ENCODE measurements at places on chromosomes 12 and 14. TPM values are rescaled to one million over a fixed set of nuclear protein-coding genes. Genes with fewer than 3 reads are reported as not detected.

GRCh38 chr12:101941306-101942249, 64.2 kb downstream of the DRAM1 start:
- no peaks in the 10 kb centered on the region for H3K36me3 ChIP-seq
- peak overlapping the region; percentile 35 for H3K27ac ChIP-seq
- no peak for DNase-seq
- H3K4me3 ChIP-seq = no peak overlapping the region
- H3K27me3 ChIP-seq = no peaks in the 10 kb centered on the region

- no peaks in the 10 kb centered on the region for H3K36me3 ChIP-seq
- no peak overlapping the region for H3K27ac ChIP-seq
- H3K4me1 ChIP-seq = no peaks in the 10 kb centered on the region
- DNase-seq = no peak
- no peak overlapping the region for H3K4me3 ChIP-seq
Observed at GRCh38 chr12:81543621-81544139, 215.5 kb downstream of the PPFIA2 start.

- DNase-seq = no peak
- peaks cover 13% of the 10 kb centered on the region for H3K4me1 ChIP-seq
- no peaks in the 10 kb centered on the region for H3K36me3 ChIP-seq
- peaks cover 84% of the 10 kb centered on the region for H3K27me3 ChIP-seq
- no peak overlapping the region for H3K27ac ChIP-seq
Observed at GRCh38 chr12:113464452-113464775, 7.3 kb downstream of the LHX5 start.

DNA sequence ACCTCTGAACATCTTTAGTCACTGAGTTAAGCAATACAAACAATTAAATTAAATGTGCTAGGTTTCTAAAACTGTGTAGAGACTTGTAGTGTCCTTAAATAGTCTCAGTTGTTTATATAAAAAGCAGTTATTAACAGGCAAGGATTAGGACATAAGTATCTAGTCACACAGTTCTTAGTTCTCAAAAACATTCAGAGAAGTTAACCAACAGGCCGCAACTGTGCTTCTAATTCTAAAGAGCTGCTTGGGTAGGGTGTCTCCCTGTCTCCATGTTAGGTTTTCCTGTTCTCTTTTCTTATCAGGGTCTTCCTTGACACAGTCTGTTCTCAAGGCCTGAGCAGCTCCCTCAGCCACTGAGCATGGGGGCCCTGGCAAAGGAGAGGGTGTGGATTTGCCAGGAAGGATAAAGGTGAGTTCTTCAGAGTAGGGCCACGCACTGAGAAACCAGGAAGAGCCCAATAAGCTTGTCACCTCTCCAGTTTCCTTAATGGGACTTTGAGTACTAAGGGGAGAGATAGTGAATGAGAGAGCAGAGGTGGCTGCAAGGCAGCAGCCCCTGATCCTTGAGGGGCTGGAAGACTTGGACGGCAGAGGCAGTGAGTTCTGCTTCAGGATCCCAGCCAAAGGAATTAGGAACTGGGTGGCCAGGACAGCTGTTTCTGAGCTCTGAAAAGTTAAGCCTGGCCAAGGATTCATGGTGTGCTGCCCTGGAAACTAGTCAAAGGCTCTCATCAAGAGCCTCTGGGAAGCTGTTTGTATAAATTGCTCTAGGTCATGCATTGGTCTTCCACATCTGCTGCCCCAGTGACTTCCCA, 177.3 kb downstream of the MYRFL start:
- H3K27me3 ChIP-seq = no peaks in the 10 kb centered on the region
- H3K4me3 ChIP-seq = no peak overlapping the region
- no peaks in the 10 kb centered on the region for H3K4me1 ChIP-seq
- no peaks in the 10 kb centered on the region for H3K36me3 ChIP-seq
- DNase-seq = no peak
- H3K27ac ChIP-seq = peak overlapping the region; percentile 22

The KLC1 gene
- total RNA-seq = 253 TPM

GRCh38 chr14:30873308-30874119, 845 bp upstream of the COCH start:
- H3K27me3 ChIP-seq = no peaks in the 10 kb centered on the region
- no peak for DNase-seq
- H3K27ac ChIP-seq = no peak overlapping the region
- no peaks in the 10 kb centered on the region for H3K4me1 ChIP-seq
- no peaks in the 10 kb centered on the region for H3K36me3 ChIP-seq

- H3K27me3 ChIP-seq = no peaks in the 10 kb centered on the region
- H3K27ac ChIP-seq = no peak overlapping the region
- no peak overlapping the region for H3K4me3 ChIP-seq
- H3K4me1 ChIP-seq = no peaks in the 10 kb centered on the region
Observed at GRCh38 chr12:111764120-111764821, 2.5 kb upstream of the ALDH2 start.

The TAS2R7 gene
- total RNA-seq = not detected

- H3K4me3 ChIP-seq = no peak overlapping the region
- H3K4me1 ChIP-seq = no peaks in the 10 kb centered on the region
- DNase-seq = no peak
- H3K27ac ChIP-seq = no peak overlapping the region
- no peaks in the 10 kb centered on the region for H3K36me3 ChIP-seq
- H3K27me3 ChIP-seq = no peaks in the 10 kb centered on the region
Observed at GRCh38 chr12:109642506-109643132, 69.0 kb downstream of the MVK start.

GRCh38 chr14:104107101-104107581, 21.6 kb downstream of the ASPG start:
- no peak overlapping the region for H3K27ac ChIP-seq
- H3K4me3 ChIP-seq = no peak overlapping the region
- H3K27me3 ChIP-seq = no peaks in the 10 kb centered on the region

DNA sequence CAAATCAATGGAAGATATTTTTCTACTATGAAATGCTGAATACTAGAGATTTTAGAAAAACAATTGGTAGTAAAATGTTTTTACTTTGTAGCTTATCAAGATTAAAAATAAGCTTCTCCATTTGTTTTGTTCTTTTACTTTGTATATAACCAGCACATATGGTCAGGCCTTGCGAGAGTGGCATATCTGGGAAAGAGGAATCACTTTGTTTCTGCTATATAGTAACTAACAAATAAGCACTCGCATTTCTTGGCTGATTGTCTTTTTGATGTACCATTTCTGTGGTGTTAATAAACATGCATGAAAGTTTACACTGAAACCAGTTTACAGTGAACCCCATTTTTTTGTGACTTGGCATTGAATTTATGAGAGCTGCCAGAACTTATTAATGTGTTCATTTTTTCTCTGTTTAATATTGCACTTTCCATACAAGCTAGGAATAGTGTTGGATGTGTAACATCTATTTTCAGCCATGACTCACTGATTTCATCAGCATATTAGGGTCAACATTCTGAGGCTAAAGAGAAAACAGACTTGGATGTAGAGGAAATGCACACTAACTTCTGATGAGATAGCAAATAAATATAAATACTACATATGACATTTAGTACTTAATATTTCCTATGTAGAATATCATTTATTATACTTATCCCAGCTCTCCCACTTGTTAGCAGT, 635.5 kb downstream of the KCNH5 start:
- H3K4me1 ChIP-seq = no peaks in the 10 kb centered on the region
- H3K27ac ChIP-seq = no peak overlapping the region
- no peak overlapping the region for H3K4me3 ChIP-seq
- no peaks in the 10 kb centered on the region for H3K36me3 ChIP-seq
- H3K27me3 ChIP-seq = no peaks in the 10 kb centered on the region
- DNase-seq = no peak

DNA sequence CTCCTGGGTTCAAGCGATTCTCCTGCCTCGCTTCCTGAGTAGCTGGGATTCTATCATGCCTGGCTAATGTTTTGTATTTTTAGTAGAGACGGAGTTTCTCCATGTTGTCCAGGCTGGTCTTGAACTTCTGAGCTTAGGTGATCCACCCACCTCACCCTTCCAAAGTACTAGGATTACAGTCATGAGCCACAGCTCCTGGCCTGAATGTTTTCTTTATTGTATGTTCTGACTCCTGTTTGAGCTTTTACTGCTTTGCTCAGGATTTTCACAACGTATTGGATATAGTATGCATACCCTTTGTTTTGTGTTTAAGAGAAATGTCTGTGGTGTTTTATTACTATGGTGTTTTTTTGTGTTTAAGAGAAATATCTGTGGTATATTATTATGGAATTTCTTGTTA, 37.2 kb downstream of the ATF7IP start:
- peaks cover 4% of the 10 kb centered on the region for H3K4me1 ChIP-seq
- no peaks in the 10 kb centered on the region for H3K27me3 ChIP-seq
- no peak overlapping the region for H3K27ac ChIP-seq
- no peak overlapping the region for H3K4me3 ChIP-seq
- H3K36me3 ChIP-seq = no peaks in the 10 kb centered on the region
- DNase-seq = no peak

The NXPH4 gene
- total RNA-seq = not detected

DNA sequence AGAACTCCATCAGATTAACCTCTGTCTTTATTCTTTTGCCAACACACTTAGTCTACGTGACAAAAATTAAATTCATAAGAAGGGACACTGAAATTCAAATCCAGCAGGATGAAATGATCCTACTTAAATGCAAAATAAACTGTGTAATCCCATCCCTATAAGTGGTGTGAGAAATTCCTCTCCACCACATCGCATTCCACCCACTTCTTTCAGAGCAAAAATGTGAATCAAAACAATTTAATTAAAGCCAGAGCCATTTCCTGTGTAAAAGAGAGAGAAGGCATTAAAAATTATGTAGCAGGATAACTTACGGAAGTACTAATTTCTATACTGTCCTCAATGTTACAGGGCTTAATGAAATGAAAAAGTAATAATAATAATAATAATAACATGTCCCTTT, 844.3 kb downstream of the GALC start:
- no peak overlapping the region for H3K4me3 ChIP-seq
- no peak for DNase-seq
- no peaks in the 10 kb centered on the region for H3K4me1 ChIP-seq
- H3K27me3 ChIP-seq = no peaks in the 10 kb centered on the region
- H3K27ac ChIP-seq = no peak overlapping the region

The DENR gene
- total RNA-seq = 28.2 TPM

GRCh38 chr12:119685375-119685774, 17.4 kb downstream of the PRKAB1 start:
- H3K4me1 ChIP-seq = no peaks in the 10 kb centered on the region
- H3K4me3 ChIP-seq = no peak overlapping the region
- no peak overlapping the region for H3K27ac ChIP-seq
- peaks cover 7% of the 10 kb centered on the region for H3K36me3 ChIP-seq

DNA sequence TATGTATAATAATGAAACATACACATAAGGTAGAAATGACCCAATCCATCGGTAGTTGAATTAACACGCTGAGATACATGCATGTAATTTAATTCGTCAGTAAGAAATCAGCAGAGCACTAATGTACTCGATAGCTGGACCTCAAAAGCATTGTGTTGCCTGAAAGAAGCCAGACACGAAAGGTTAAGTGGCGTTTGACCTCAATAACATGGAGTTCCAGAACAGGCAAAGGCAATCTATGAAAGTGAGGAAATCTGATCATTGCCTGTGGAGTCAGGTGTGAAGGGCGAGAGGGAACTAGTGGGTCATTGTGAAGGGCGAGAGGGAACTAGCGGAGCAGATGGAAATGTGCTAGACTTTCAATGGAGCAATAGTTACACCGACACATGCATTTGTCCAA, 970.4 kb upstream of the TMEM132C start:
- H3K4me3 ChIP-seq = no peak overlapping the region
- no peaks in the 10 kb centered on the region for H3K4me1 ChIP-seq
- no peaks in the 10 kb centered on the region for H3K27me3 ChIP-seq

GRCh38 chr14:92316176-92316575, 6.8 kb upstream of the SLC24A4 start:
- H3K27me3 ChIP-seq = peaks cover 13% of the 10 kb centered on the region
- no peak for DNase-seq
- H3K27ac ChIP-seq = no peak overlapping the region
- no peaks in the 10 kb centered on the region for H3K36me3 ChIP-seq

GRCh38 chr12:96295532-96296160, 101.5 kb downstream of the ELK3 start:
- H3K27me3 ChIP-seq = no peaks in the 10 kb centered on the region
- H3K36me3 ChIP-seq = no peaks in the 10 kb centered on the region
- H3K4me3 ChIP-seq = no peak overlapping the region
- DNase-seq = no peak

The ACSS3 gene
- 46.5 TPM for total RNA-seq

The FSCB gene
- total RNA-seq = not detected

DNA sequence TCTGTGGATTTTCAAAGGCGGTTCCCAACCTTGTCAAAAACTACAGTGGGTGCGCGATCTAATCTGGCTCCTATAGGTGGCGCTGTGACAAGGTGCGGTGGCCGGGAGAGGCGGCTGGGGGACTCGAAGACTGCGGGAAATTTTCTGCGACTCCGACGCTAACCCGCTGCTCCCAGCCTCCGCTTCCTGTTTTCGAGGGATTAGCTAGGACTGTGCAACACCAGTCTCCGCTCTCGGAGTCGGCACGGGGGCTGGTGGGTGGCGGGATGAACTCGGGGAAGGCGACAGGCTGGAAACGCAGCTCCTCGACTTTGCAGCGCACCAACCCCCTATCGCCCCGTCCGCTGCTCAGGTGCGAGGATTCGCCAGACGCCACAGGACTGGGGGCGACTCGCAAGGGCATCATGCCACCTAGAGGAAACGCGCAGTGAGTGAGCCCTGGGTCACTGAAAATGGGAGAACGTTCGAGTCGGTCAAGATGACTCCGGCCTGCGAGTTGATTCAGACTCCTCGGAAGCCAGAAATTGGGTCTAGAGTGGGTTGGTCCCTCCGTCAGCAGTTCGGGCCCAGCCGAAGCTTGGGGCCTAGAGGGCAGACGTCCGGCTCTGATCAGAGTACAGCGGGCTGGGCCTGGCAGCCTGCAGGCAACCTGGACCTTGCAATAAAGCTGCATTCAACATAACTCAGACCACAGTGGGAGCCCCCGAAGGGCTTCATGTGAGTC, 5.5 kb upstream of the PAX9 start:
- H3K4me3 ChIP-seq = peak overlapping the region; percentile 18
- no peak overlapping the region for H3K27ac ChIP-seq
- H3K4me1 ChIP-seq = peaks cover 6% of the 10 kb centered on the region
- H3K27me3 ChIP-seq = peaks cover 10% of the 10 kb centered on the region
- peak; percentile 58 for DNase-seq
- no peaks in the 10 kb centered on the region for H3K36me3 ChIP-seq

DNA sequence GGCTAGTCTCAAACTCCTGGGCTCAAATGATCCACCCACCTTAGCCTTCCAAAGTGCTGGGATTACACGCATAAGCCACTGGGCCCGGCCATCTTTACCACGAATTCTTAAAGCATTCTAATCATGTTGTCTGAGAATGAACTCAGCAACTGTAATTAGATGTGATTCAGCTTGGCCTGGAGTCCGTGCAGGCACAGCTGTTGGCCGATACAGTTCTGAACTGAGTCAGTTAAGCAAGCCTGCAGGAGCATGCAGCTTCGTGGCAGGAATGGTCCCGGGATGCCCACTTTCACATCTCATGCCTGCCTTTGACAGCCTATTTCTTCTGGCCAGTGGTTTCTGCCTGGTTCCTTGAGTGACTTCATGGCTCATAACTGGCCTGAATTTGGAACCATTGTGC, 194.1 kb downstream of the ANO6 start:
- H3K27me3 ChIP-seq = no peaks in the 10 kb centered on the region
- DNase-seq = no peak
- H3K4me3 ChIP-seq = no peak overlapping the region
- H3K36me3 ChIP-seq = no peaks in the 10 kb centered on the region

All from breast epithelium (tissue), 4 donors.